ENCODE measurements at places on chromosomes 16 and 17. TPM values are rescaled to one million over a fixed set of nuclear protein-coding genes. Genes with fewer than 3 reads are reported as not detected.

DNA sequence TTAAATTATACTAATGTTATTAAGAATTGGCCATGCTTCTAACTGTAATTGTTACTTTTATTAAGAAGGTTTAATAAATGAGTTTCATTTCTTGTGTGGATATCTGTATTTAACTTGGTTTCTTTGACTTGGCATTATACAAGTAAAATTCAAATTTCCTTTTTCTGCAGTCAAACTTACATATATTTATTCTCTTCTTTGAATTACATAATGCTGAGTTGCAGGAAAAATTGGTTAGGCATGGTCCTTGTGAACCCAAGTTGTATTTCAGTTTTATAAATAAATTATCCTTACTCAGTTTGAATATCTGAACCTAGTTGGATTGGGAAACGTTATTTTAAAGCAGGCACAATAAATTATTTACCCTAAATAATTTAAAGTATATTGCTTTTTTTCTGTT lies 54.8 kb downstream of the NLK start:
- no peak for DNase-seq

DNA sequence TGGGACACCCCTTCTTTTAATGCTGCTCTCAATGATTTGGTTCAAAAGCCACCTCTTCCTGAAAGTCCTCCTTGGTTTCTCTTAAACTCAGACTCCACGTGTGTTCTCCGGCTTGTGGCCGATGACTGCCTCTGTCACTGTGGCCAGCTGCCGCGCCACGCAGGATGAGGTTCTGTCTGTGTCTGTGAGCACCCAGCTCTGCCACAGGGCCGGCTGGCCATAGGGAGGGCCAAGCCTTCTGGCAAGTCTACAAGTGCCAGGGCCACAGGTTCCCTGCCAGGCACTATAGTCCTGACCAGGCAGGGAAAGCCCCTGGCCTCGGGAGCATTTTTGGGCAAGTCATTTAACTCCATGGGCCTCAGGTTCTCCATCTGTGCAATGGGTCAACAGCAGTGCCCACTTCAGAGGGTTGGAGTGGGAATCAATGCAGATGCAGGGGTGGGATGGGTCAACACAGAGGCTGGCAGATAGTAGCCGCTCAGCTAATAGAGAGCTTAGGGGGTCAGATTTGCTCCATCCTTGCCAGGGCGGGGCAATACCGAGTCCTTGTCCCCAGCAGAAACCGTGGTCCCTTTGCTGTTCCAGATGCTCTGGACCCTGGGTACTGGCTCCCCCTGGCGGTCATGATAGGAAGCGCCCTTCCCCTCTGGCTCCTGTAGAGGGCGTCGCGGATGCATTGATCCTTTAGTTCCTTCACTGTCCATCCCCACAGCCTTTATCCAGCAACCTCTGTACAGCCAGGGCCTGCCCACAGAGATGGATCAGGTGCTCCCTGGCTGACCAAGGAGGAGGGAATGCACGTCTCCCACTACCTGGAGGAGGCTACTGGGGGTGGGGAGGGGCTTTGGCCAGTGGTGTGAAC lies 19.3 kb upstream of the ADGRG3 start:
- peak; percentile 90 for DNase-seq

DNA sequence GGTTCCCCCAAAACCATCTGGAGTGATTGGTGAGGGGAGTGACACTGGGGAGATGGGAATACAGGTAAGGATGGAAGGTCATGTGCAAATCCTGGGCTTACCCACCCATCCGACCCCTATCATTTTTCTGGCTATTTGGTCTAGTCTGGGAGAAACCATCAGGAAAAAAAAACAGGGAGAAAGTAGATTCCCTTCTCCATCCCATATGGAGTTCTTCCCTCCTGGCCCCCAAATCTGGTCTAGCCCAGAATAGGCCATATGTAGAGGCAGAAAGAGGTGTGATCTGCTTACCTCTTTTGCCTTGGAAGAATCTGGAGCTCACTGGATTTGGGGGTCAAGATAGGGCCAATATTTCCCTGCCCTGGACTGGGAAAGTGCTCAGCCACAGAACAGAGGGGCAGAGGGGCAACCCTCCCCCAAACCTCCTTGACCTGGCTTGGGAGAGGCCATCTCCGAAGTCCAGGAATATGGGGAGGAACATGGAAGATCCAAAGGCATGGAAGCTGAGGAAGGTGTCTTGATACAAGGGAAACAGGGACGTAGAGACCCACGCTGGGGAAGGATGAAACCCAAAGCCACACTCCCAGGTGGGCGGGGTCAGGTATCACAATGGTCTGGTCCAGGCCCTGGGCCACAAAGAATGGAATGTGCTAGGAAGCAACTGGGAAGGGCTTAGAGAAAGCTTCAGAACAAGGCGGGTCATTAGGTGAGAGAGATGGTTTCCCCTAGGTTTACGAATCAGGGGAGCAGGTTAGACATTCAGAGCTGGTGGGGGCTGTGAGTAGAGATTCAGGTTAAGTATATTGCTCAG lies 16.2 kb downstream of the CHRNB1 start:
- DNase-seq: no peak

GRCh38 chr16:592518-593306 lies 2.8 kb downstream of the RAB40C start:
- DNase-seq: peak; percentile 82

The MEIOB gene
- total RNA-seq: not detected

The HS3ST6 gene
- 0.44 TPM for total RNA-seq

DNA sequence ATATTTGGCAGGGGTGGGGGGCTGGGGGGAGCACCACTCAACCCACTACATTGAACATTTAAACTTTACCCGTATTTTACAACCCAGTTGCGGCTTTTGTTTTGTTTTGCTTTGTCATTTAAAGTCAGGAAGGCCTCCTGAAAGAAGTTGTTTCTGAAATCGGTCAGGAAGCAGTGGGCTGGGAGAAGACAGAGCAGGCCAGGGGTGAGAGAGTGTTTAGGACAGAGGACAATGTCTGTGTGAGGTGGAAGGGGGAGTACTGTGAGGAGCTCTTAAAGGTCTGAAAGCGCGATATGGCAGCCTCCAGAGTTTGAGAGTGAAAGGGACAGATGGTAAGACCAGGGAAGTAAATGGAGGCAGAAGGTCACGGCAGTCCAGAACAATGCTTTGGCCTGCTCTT lies 6.1 kb upstream of the WFIKKN2 start:
- no peak for DNase-seq

The KCTD2 gene
- 17.8 TPM for total RNA-seq

DNA sequence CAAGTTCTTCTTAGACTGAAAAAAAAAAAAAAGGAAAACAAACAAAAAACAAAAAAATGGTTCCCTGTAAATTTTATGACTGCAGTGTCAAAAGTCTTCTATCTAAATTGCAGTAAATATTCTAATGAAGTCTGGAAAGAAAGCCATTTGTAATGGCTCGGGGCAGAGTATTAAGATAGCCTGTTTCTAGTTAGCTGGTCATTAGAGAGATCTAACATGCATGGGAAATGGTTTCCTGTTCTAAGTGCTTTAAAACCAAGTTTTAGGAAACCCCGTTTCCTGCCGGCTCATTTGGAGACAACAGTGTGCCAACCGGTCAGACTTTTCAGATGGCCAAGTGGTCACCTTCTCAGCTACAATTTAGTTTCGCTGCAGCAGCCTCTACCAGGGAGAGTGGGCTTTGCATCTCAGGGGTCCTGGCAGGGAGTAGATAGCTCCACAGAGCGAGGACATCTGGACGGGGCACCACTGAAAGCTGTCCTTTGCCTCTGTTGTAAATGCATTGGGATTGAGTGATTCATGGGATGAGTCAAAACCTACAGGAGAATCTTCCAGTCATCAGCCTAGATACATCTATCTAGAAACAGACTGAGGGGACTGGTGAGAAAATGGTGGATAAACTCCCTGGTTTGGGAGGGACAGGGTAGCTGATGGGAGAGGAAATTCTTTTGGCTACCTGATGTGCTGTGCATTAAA lies 473.2 kb upstream of the SALL1 start:
- no peak for DNase-seq

DNA sequence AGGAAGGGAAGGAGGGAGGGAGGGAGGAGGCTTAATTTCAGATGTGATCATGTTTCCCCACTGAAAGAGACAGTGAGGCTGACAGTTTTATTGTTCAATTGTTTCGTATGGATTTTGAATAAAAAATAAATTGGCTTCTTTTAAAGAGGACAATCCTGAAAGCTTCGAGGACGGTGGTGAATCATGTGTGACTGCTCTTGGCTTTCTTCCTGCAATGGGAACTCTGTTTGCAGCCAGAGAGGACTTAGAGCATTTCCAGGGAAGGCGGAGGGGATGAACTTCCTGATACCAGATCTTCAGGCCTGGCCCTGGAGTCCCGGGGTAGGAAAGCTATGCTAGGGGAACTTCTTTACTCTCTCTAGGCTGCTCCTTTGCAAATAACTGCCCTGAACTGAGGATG lies 72.8 kb upstream of the C16orf82 start:
- no peak for DNase-seq

DNA sequence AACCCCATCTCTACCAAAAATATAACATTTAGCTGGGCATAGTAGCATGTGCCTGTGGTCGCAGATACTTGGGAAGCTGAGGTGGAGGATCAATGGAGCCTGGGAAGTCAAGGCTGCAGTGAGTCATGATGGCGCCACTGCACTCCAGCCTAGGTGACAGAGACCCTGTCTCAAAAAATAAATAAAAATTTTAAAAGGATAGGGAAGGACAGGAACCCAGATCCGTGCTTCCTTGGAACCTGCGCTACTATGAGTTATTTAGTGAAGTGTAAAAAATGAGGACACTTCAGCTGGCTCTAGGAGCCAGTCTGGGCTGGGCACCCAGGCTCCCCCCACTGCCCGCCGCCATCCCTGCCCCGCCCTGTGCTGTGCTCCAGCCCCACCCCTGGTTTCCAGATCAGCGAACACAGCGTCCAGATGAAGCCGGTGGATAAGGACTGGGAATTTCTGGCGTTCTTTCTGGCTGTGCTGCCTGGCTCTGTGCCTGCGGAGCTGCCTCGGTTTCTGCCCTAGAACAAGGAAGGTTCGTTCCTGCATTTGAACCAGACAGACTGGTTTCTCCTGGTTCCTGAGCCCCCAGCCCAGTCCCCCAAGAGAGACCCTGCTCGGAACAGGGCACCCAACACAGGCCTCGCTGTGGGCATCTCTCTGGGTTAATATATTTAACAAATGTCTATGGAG lies 18.5 kb downstream of the PLLP start:
- peak; percentile 90 for DNase-seq

The APOBR gene
- 45.0 TPM for total RNA-seq

The TBC1D3K gene
- not detected for total RNA-seq

GRCh38 chr17:40821536-40821935 lies 878 bp downstream of the KRT10 start:
- no peak for DNase-seq

The MT4 gene
- not detected for total RNA-seq

GRCh38 chr17:9023392-9024218 lies 2.3 kb downstream of the NTN1 start:
- DNase-seq: no peak

DNA sequence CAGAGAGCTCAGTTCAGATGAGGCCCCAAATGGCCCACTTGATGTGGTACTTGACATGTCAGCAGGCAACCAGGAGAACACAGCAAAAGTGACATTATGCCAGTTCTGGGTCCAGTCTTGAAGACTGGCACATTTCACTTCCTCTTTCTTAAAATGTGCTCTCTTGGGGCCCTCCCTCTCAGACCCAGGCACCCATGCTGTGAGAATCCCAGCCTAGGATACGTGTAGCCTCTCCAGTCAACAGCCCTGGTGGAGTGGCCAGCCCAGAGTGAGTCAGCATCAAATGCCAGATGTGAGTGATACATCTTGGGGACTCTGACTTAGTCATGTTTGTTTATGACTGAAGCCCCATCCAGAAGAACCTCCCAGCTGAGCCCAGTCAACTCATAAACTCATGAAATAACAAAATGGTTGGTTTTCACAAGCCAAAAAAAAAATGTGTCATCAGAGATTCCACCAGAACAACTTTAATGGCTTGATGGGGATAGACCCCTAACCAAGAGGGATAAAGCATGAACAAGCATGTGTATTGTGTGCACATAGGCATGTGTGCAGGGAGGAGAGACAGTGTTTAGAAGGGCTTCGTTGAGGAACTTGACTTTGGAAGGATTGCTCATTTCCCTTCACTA lies 82.5 kb upstream of the TNRC6C start:
- DNase-seq: no peak

DNA sequence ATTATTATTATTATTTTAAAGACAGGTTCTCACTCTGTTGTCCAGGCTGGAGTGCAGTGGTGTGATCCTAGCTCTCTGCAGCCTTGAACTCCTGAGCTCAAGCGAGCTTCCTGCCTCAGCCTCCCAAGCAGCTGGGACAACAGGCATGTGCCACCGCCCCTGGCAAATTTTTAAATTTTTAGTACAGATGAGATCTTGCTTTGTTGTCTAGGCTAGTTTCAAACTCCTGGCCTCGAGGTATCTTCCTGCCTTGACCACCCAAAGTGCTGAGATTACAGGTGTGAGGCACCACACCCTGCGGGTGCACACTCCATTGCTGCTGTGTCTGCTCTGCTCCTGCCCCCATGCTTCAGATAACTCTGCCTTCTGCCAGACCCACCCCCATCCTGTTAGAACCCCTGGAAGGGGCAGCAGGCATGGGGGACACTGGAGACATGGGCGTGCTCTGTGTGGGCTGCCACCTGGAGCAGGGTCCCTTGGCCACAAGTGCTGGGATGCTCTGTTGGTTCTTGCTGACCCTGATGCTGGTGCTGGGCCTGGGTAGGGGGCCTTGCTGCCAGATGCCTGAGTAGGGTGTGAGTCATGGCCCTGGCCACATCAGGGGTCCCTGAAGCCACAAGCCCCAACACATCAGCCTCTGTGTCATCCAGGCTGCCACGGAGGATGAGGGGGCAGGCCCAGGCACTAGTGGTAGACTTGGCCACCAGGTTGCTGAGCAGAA lies 2.6 kb downstream of the GGT6 start:
- no peak for DNase-seq

All from upper lobe of left lung (tissue), 6 donors.